ENCODE measurements at places on chromosomes 6 and 20.

DNA sequence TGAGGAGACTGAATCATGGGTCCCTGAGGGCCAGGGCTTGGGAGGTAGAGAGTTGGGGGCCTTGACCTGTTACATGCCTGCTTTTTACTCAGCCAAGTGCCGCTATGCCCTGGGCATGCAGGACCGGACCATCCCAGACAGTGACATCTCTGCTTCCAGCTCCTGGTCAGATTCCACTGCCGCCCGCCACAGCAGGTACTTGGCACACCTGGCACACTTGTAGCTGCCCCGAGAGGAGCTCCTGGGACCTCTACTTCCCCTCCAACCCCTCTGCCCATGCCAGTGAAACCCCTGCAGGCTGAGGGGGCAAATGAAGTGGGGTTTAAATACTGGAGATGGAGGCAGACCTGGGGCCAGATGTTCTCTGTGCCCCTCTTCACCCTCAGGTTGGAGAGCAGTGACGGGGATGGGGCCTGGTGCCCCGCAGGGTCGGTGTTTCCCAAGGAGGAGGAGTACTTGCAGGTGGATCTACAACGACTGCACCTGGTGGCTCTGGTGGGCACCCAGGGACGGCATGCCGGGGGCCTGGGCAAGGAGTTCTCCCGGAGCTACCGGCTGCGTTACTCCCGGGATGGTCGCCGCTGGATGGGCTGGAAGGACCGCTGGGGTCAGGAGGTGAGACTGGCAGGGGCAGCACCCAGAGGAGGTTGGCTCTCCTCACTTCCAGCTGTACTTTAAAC is 4.6 kb downstream of the DDR1 start:
- DNase-seq, result no peak

GRCh38 chr6:39452306-39453145 is 130.0 kb upstream of the KCNK16 start:
- DNase-seq, result no peak

GRCh38 chr6:26129656-26130055 is 42.4 kb downstream of the HFE start:
- no peak for DNase-seq

- no peak for DNase-seq
Observed at GRCh38 chr6:39029156-39030011, 19.2 kb upstream of the GLP1R start.

- no peak for DNase-seq
Observed at GRCh38 chr6:27922949-27923348, 10.8 kb upstream of the OR2B2 start.

DNA sequence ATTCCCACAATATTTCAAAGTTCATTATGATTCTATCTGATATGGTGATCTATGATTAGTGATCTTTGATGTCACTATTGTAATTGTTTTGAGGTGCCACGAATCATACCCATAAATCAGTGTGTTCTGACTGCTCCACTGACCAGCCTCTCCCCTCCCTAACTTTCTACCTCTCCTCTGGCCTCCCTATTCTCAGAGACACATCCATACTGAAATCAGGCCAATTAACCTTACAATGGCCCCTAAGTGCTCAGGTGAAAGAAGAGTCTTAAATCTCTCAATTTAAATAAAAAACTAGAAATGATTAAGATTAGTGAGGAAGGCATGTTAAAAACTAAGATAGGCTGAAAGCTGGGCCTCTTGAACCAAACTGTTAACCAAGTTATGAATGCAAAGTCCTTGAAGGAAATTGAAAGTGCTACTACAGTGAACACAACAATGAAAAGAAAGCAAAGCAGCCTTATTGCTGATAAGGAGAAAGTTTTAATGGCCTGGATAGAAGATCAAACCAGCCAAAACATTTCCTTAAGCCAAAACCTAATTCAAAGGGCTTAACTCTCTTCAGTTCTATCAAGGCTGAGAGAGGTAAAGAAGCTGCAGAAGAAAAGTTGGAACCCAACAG is 196.9 kb upstream of the SHLD1 start:
- no peak for DNase-seq

GRCh38 chr6:126143761-126144251 is 157.5 kb downstream of the TRMT11 start:
- DNase-seq, result no peak

GRCh38 chr6:91521999-91522398 is 935.1 kb upstream of the MAP3K7 start:
- DNase-seq, result no peak

- DNase-seq, result no peak
Observed at GRCh38 chr20:32829311-32830005, 9.7 kb downstream of the MAPRE1 start.

GRCh38 chr6:149368065-149368464 is 32.0 kb upstream of the SUMO4 start:
- no peak for DNase-seq

DNA sequence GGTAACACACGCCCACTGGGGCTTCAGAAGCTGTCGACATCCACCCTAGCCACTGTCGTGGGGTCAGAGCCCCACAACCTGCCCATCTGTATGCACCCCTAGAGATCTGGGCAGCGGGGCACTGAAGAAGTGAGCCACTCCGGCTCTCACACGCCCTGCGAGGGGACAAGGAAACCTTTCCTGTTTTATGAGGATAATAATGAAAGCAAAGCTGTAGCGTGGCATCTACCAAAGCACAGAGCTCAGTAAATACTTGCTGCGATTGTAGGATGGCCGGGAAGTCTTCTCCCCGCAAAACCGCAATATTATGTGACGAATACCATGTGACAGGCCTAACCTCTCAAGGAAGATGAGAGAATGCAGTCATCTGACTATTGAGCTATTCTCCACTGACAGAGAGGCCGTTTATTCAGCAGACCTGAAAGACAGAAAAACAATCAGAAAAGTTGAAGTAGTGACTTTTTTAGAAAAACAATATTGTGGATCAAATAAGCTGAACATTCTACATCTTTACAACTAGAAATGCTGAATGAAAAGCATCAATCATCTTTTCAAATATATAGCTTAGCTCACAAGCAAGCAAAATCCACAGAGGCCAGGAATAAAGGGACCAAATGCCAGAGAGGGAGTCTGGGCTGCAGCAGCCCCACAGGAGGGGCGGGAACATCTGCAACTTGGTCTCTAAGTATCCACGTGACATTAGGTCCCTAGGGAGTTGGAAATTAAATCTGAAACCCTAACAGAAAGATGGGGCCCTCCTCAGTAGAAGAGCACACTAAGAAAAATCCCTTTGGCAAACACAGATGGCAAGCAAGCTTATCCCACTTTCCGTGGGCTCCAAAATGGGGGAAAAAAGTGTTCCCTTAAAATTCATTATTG is 207.8 kb downstream of the TTLL2 start:
- DNase-seq, result no peak

GRCh38 chr20:24531631-24532419 is 62.4 kb downstream of the SYNDIG1 start:
- DNase-seq, result no peak

- DNase-seq, result no peak
Observed at GRCh38 chr6:108797951-108798669, 50.1 kb upstream of the ARMC2 start.

GRCh38 chr6:14682812-14683211 is 563.1 kb upstream of the JARID2 start:
- no peak for DNase-seq

GRCh38 chr20:59804871-59805665 is 128.4 kb downstream of the SYCP2 start:
- DNase-seq, result no peak

DNA sequence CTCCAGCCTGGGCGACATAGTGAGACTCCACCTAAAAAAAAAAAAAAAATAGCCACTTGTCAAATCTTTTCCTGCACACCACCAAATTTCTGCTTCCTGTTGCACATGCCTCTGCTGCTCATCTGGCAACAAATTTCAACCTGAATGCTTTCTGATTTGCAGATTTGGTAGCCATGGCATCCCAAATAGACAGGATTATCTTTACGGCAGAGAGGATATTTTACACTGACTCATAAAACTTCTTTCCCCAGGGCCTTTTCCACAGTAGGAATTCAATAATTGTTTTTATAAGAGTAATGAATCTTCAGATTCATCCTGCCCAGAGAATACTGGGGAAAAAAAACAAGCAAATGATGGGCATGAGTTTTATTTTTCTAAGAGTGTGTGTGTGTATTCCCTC is 264.6 kb downstream of the FRK start:
- DNase-seq, result no peak

DNA sequence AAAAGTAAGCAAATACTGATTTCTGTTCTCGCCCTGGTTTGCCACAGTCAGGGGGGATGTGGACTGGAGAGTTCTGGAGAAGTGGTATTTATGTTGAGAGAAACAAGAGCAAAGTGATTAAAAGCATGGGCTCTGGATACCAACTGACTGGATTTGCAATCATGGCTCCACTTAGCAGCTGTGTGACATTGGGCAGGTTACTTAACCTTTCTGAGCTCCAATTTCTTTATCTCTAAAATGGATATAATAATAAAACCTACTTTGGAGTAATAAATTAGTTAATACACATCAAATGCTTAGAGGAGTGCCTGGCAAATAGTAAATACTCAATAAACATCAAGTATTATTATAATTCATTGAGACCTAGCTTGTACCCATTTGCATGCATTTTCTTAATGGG is 111.7 kb downstream of the CLIC5 start:
- DNase-seq, result no peak

GRCh38 chr6:165936096-165936495 is 231.6 kb downstream of the TBXT start:
- no peak for DNase-seq

- DNase-seq, result no peak
Observed at GRCh38 chr20:62658593-62659178, 16.4 kb downstream of the SLCO4A1 start.

DNA sequence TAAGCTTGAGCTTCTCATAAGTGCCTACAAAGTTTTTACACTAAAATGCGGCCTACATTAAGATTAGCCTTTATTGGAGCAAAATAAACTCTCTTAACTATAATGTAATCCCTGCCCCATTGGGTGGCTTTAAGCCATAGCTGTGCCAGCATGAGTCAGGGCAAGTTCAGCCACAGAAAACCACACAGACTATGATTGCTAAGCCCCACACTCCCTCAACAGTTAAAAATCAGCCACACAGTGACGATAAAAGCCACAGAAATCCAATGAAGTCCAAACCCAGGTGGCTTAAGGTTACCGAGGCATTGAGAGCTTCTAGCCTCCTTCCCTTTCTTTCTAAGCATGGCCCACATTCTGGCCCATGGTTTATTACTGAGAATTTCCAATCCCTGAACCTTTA is 61.6 kb downstream of the GRM1 start:
- no peak for DNase-seq

- no peak for DNase-seq
Observed at GRCh38 chr20:41173791-41174341, 36.5 kb downstream of the PLCG1 start.

GRCh38 chr6:114210467-114210866 is 132.4 kb downstream of the HS3ST5 start:
- DNase-seq, result no peak

DNA sequence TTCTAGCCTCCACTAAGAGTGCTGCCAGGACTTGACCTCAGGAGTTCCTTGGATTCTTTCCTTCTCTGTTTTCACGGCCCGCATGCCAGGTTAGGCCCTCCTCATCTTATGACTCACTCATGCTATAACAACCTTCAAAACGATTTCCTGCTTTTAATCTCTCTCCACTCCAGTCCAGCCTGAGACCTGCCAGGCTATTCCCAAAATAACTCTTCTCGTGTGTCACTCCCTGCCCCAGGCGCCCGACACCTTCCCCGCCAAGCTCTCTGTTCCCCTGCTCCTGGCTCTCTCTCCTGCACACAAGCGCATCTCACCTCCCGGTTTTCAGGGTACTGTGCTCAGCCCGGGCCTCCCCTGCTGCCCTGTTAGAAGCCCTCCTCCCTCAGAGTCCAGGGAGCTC is 64.1 kb upstream of the RPS6KA2 start:
- DNase-seq, result no peak

- DNase-seq, result no peak
Observed at GRCh38 chr20:47606983-47607613, 105.4 kb downstream of the NCOA3 start.

DNA sequence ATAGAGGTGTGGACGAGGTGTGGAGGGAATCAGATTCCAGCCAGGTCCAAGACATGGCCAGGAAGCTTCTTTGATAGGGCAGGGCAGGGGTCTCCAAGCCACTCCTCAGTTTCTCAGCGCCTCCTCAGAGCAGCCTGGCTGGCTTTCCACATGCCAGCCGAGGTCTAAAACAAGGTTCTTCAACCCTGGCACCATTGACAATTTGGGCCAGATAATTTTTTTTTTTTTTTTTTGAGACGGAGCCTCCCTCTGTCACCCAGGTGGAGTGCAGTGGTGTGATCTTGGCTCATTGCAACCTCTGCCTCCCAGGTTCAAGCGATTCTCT is 21.3 kb upstream of the CHMP4B start:
- no peak for DNase-seq

- DNase-seq, result no peak
Observed at GRCh38 chr6:108452711-108453195, 108.0 kb upstream of the FOXO3 start.

DNA sequence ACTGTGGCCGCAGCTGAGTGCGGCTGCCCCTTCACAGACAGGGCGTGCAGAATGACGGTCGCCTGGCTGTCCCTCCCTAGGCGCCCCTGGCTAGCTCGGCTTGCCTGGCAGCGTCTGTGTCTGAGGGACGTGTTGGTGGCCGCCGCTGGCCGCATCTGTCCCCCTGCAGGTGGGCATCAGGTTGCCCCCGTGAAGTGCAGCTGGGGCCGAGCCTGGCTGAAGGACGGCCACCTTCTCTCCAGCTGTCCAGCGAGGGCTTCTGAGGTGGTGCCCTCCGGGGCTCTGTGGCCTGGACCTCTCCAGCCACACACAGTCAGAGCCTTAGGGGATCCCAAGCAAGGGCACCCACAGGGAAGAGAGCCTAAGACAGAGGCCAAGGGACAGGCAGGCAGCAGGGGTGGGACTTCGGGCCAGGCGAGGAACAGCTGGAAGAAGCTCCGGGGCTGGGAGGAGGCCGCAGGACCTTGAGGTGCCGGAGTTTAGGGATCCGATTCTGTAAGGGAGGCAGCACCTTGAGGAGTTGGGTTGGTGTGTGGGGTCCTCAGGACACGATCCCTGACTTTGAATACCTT is 89.0 kb upstream of the EPB41L1 start:
- DNase-seq, result no peak

DNA sequence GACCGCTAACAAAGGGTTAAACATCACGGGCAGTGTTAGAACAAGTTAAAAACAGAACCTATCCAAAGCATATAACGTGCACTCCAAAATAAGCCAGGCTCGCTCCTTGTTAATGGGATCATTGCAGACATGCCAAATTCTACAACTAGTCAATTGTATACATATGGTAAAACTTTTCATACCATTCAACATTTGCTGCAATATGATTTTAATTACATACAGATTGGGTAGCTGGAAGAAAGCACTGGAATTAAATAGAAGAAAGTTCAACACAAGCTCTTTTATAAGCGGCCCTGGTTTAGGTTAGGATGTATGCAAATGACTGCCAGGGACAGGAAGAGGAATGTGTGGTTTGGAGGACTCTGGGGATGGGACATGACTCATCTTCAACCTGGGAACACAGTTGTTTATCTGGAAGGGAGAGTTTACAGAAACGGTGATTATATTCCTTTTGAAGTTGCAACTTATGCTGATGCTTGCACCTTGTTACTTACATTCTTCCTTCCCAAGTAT is 62.5 kb upstream of the TIAM2 start:
- no peak for DNase-seq

All from cortex of kidney (tissue), 1 donor.